ENCODE measurements at places on chromosomes 12 and 14.

- DNase-seq: peak; percentile 66
These were observed 11.9 kb upstream of the SMARCD1 start for GRCh38 chr12:50073206-50073605.

DNA sequence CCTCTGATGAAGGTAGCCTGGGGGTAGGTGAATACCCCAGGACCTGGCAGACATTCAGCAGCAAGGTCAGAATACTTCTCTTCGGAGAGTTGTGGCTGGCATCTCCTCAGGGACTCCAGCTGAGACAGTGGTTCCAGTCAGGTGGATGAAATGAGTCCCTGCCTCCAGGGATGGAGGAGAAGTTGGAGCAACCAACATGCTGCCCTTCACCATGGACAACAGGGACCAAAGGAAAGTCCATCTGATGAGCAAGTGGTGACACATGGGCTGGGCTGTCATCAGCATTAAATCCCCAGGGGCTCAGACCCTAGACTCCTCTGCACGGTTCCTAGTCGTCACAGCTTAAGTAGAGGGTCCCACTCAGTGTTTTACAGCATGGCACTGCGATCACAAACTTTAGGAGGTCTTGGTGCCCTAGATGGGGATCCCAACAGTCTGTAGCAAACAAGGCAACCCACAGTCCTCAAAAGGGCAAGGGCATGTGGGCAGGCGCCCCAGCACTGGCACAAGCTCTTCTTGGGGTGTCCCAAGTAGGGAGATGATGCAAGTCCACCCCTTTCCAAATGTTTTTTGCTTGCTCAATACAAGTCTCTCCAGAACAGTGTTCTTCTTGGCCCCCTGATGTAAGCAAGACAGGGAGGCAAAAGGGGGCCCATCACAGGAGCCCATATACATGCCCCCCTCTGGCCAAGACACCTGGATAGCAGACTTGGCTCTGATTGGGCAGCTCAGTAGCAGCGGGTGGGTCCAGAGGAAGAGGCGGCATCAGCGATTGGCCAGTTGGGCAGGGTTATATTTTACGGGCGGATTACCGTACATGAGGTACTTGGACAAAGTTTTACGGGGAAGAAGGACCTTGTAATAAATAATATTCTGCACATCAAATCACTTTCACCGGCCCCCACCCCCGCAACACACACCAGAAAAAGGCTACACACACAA, 10.8 kb upstream of the CDH24 start:
- DNase-seq: no peak

DNA sequence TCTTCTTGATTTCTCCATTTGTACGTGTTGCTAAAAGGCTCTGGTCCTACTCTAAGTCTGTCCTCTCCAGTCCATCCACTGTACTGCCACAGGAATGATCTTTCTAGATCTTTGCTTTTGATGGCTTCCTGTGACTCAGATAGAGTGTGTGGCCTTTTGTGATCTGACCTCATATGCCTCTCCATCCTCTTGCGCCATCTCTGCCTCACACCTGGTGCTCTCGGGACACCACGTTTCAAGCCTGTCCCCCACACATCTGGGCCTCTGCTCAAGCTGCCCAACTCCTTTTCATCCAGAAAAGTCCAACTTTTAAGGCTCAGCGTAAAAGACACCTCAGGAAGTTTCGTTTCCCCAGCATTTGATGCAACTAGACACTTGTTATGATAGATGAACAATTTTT, 39.0 kb downstream of the DCAF4 start:
- no peak for DNase-seq

DNA sequence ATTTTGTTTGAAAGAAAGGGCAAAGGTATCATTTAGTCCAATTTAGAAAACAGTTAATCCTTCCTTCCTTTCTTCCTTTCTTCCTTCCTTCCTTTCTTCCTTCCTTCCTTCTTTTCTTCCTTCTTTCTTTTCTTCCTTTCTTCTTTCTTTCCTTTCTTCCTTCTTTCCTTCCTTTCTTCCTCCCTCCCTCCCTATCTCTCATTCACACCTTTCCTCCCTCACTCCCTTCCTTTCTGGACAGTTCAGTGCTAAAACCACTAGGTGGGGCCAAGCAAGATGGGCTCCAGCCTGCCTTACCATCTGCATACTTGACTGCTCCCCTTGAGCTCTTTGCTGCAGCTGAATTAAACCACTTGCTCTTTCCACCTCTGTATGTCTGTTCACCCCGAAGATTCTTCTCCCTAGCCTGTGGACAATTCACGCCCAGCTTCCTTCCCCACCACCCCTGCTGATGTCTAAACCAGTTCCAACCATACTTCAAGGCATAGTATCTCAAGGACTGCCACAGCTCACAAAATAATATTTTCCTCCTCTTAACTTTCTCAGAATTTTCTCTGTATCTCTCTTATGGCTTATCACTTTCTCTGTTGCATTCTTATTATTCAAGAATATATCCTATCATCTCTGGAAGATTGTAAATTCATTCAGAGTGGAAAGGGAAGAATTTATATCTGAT, 78.0 kb downstream of the DBX2 start:
- DNase-seq: no peak

DNA sequence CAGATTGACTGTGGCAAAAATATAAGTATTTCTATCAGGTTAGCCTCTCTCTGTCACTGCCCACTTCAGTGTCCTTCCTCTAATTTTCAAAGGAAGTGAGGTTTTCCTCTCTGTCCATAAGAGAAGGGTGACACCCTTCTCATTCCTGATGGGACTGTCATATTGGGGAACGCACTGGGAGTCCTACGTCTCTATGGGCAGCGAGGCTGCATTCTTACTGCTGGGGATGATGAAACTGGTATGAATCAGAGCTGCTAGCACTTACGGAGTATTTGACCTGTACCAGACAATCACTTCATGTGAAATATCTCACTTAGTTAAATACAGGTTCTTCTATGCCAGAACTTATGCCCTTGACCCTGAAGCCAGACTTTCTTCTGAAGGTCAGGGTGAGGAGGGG, 436.3 kb downstream of the DPF3 start:
- no peak for DNase-seq

GRCh38 chr12:69660164-69660863, 38.8 kb downstream of the BEST3 start:
- no peak for DNase-seq

- no peak for DNase-seq
These were observed 21.9 kb downstream of the BHLHE41 start for GRCh38 chr12:26102953-26103352.

DNA sequence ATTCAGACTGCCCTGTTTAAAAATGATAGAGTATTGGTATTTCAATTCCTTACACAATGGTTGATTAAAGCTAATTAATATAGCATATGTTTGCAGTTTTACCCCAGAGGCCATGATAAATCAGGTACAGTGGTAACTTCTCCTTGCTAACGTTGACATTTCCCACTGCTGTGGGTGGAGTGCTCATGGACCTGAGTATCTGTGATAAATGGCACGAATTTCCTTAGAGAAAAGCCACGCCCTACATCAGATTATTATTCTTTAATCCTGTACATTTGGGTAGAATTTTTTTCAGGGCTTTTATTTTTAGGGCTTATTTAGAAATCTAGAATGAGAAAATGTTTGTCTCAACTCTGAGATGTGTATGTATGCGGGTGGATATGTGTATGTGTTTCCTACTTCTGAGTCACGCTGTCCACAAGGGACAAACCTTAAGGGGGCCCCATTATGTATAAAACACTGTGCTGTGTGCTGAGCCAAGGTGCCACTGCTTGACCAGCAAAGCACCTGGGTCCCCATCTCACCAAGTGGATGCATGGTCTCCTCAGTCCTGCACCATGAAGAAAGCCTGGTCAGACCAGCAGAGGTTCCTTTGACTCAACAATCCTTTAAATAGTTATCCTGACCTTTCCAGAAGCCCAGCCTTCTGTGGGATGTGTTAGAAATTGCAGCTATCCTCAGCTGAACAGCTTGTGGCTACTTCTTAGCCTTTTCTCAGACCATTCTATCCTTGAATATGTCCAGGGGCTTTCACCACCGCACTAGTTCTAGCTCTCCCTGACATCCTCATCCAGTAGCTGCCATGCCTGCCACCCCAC, 57.9 kb upstream of the STK38L start:
- DNase-seq: no peak

GRCh38 chr14:23362200-23362599, 2.8 kb downstream of the EFS start:
- peak; percentile 8 for DNase-seq

- peak; percentile 72 for DNase-seq
These were observed 13.2 kb upstream of the INF2 start for GRCh38 chr14:104676130-104676693.

DNA sequence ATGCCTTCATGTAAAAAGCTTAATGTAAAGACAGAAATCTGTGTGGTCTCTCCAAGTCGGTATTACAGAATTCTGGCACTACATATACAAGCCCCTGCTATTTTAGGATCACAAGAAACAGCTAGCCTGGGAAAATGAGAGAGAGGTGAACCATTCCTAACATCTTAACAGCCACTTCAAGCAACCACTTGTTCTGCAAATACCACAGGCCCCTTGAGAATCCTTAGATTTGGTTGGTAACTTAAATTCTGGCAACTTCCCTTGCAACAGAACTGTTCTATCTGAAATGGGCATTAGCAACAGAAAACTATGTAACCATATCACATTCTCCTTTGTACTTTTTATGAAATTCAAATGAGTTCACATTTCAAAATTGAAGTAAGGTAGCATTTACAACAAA, 68.5 kb downstream of the SPPL3 start:
- no peak for DNase-seq

DNA sequence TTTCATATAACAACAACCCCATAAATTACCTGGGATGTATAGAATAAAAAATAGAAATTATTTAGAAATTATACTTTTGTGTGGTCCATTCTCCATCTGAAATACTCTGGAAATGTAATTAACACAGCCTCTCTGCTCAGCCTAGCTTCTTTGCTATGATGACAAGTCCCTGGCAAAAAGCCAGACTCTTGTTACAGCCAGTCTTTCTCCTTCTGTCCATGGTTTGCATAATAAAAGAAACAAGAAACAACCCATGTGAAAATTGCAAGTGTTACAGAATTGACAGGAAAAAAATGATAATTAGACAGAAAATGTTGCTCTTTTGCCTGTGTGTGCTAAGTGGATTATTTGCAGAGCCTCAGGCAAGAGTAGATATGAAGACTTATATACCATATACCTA, 61.3 kb downstream of the C12orf50 start:
- no peak for DNase-seq

DNA sequence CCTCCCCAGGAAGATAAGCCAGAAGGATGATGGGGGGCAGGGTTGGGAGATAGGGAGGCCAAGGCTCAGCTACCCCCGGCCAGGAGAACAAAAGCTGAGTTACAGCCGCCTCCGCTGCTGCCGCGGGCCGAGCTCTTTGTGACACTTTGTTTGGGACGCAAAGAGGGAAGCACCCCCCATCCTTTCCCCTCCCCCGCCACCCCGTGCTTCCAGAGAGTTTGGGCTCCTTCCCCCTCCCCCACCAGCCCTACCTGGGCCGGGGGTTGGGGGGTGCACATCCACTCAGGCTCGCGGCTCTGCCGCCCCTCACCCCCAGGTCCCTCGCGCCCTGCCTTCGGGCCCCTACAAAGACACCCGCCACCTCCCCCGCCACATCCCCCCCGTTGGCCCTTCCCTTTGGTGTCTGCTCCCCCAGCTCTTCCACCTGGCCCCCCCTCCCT, 799 bp downstream of the ZNF219 start:
- peak; percentile 79 for DNase-seq

DNA sequence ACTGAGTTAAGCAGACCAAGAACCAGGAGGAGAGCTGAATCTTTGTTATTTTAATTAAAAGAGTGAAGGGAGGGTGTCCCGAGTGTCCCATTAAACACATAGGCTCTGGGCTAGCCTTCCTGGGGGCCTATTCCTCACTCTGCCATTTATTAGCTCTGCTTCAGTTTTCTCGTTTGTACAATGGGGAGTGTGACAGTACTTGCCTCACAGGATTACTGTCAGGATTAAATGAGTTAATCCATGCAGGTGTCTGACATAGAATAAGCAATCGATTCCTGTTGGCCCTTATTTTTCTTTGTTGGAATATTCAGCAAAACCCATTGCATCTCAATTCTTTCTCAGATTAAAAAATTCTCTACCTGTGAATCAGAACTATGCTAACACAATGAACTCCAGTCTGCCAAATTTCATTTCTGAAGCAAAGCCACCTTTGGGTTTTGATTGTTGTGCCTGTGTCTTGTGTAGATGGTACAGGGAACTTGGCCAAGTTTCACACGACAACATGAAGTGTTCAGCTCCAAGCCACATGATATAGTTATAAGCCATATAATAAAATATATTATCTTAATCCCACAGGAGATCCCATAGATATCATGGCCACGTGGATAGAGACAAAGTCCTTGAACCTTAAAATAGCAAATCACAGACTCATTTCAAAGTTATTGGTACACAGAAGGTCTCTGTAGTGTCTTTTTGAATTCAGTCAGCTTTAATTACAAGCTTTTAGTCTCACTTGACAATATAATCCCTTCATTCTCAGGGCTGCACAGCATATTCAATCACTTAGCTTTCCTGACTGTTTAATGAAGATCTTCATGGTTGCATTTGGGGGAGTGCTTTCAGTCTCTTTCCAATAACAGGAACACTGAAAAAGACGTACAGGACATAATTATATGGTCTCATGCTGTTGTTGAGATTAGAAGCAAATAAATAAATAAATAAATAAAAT, 34.4 kb upstream of the CRY1 start:
- DNase-seq: no peak

DNA sequence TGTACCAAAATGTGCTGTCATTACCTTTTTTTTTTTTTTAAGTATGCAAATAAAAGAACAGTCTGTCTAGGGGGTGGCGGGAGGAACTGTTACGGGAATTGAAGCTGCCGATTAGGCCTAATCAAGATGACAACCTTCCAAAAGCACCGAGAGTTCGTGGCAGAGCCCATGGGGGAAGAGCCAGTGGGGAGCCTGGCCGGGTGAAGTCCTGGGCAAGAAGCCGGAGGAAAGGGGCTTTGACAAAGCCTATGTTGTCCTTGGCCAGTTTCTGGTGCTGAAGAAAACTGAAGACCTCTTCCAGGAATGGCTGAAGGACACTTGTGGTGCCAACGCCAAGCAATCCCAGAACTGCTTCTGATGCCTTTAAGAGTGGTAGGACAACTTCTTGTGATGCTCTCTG, 42.6 kb downstream of the ACTN1 start:
- no peak for DNase-seq

- DNase-seq: no peak
These were observed 28.0 kb downstream of the TMEM117 start for GRCh38 chr12:43863770-43864366.

DNA sequence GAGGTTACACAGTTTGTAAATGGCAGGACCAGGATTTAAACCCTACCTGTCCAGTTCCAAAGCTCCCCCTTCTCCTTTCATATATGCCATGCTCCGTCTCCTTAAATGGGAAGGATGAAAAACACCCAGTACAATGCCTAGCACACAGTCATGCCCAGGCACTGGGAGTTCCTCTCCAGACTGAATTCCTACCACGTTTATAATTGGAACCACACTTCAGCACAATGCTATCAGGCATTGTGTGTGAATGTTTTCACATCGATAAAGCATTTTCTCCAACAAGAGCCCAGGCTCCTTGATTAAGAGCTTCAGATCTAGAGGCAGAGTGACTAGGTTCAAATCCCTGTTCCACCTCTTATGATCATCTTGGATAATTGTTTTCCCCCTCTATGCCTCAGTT, 2.7 kb upstream of the NUAK1 start:
- DNase-seq: no peak

- no peak for DNase-seq
These were observed 152.9 kb upstream of the CPM start for GRCh38 chr12:69085852-69086251.

Data from spleen (tissue), 13 donors.